ENCODE measurements at places on chromosomes 2 and 18.

DNA sequence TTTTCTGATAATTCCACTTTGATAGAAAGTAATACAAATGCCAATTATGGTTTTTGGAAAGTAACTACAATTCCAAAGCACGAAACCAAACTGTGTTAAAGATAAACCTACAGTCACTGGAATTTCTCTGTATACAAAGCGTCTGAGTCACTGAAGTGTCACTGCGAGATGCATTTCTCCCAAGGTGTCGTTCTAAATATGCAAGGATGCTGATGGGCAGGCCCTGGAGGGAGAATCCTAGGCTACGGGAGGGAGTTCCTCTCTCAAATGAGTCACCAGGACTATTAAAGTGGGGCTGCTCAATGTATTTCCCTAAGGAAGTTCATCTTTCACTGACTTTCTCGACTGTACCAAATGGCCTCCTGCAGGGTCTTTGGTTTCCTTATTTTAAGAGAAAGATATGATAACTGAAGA is 163.8 kb upstream of the STK17B start:
- no peak for DNase-seq

DNA sequence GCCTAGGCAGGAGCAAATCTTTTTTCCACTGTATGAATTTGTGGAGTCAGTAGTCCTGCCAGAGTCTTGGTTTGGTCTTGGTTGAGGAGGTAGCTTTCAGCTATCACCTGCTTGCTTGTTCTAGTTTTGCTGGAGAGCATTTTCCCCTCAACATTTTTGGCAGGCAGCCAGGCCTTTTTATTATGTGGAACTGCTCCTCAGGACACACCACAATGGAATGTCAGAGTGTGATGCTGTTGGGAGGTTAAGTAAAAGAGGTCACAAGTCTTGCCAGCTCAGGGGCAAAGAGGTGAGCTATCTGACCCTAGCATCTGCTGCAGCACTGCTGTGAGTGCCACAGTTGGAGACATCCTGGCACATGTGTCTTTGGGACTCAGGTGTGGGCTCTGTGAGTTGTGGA is 258.0 kb downstream of the CNTNAP5 start:
- no peak for DNase-seq

DNA sequence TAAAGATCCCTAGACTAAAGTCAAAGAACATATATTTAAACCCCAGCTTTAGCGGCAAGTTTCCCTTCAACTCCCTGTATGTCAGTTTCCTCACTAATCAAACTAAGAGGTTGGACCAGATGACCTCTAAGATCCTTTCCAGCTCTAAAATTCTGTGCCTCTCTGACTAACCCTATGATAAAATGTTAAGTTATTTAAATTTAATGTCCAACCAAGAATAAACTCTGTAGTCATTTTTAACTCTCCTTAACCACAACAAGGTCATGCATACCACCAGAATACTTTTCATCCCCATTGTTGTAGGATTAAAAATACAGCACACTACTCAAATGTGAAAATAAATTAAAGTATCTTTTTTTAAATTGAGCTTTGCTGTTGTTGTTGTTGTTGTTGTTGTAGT is 5.2 kb upstream of the PDE1A start:
- no peak for DNase-seq

DNA sequence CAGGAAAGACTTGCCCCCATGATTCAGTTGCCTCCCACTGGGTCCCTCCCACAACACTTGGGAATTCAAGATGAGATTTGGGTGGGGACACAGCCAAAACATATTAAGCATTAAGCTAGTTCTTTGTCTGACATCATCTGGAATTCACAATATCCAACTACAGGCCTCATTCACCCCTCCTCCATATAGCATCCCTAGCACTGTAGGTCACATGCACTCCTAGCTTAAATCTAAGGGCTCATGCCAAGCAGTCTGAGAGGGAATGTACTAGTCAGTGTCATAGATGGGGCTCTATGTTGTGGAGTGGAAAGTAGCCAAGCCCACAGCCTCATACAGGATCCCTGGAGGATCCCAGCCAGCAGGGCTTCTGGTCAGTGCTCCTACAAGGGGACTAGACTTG is 92.1 kb downstream of the IRS1 start:
- DNase-seq, result no peak

- no peak for DNase-seq
Observed at GRCh38 chr2:98704499-98705332, 26.2 kb downstream of the MGAT4A start.

DNA sequence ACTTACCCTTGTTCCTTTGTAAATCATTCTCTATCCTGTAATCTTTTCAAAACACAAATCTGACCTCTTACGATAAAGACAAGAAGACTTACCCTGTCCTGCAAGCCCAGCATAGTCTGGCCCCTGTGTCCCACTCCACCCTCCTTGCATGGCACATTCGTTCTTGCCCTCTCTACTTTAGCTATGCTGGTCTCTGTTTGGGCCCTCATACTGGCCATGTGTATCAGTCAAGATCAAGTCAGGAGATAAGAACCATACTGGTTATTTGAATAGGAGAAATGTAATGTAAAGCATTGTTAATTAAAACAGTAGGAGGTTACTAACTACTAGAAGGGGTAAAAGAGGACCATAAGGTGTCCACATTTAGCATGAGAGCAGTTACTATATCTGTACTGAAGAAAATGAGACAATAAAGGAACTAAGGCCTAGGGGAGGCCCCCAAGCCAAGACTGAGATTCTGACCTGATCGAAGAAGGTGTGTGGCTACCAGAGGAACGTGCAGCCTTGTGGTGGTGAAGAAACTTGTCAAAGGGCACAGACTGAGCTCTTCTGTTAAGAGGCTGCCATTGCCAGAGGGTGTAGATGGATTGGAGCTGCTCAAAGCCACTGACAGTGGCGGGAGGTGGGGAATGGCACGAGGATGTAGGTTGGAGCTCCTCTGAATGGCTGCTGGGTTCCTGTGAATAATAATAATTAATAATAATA is 80.8 kb downstream of the KCTD18 start:
- DNase-seq, result no peak

DNA sequence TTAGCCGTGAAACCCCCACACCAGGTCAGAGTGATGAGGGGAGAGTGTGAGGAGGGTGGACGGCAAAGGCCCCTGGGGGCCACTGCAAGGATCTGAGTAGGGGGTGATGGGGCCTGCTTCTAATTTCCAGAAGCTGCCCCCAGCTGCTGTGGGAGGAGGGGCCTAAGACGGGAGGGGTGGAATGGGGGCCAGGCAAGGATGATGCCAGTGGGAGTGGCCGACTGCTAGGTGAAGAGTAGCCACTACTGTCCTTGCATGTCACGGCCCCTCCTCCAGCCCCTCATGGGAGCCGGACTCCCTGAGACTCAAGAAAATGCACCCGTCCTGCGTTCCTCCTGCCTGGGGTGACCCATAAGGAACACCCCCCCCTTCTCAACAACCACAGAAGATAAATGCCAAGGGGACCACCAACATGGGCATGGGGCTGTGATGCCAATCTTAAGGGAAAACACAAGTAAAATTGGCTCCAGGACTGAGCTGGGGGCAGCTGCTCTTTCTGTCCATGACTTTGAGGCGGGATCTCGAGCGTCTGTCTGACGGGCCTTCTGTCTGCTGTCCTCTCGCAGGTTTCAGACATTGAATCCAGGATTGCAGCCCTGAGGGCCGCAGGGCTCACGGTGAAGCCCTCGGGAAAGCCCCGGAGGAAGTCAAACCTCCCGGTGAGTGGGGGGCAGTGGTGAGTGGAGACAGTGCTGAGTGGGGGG is 24.2 kb upstream of the PRLH start:
- DNase-seq, result no peak
